ENCODE measurements at places on chromosomes 6 and 20.

- DNase-seq = no peak
Measured at GRCh38 chr6:17656092-17656491, 50.6 kb downstream of the NUP153 start.

GRCh38 chr6:26336355-26337198 is 28.4 kb upstream of the BTN3A2 start:
- DNase-seq = no peak

- DNase-seq = no peak
Measured at GRCh38 chr20:22335210-22335609, 249.2 kb downstream of the FOXA2 start.

- DNase-seq = no peak
Measured at GRCh38 chr20:1328680-1329330, at the start of gene SDCBP2. Gene SDCBP2 (minus strand): TSS chr20:1329139. CDS start chr20:1320416, 8,723 bp downstream.

DNA sequence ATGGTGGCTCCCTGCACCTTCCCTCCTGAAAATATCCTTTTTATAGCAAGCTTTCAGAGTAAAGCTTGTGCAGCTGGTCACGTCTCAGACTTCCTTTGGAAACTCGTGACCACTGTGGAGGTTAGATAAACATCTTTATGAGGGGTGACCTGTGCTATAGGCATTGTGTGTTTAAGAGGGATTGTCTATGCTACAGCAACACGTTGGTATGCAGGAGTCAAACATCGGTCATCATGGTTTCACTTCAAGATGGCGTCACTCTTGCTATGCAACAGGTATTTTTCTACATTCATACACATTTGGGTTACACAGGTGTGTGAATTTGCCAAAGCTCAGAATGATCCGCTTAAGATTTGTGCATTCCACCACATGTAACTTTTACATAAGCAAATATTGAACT is 14.6 kb upstream of the BLCAP start:
- DNase-seq = no peak
